ENCODE measurements at places on chromosomes 1 and 21.
A peak's percentile ranks its signal among the peaks of the same experiment; 100 is the strongest.

DNA sequence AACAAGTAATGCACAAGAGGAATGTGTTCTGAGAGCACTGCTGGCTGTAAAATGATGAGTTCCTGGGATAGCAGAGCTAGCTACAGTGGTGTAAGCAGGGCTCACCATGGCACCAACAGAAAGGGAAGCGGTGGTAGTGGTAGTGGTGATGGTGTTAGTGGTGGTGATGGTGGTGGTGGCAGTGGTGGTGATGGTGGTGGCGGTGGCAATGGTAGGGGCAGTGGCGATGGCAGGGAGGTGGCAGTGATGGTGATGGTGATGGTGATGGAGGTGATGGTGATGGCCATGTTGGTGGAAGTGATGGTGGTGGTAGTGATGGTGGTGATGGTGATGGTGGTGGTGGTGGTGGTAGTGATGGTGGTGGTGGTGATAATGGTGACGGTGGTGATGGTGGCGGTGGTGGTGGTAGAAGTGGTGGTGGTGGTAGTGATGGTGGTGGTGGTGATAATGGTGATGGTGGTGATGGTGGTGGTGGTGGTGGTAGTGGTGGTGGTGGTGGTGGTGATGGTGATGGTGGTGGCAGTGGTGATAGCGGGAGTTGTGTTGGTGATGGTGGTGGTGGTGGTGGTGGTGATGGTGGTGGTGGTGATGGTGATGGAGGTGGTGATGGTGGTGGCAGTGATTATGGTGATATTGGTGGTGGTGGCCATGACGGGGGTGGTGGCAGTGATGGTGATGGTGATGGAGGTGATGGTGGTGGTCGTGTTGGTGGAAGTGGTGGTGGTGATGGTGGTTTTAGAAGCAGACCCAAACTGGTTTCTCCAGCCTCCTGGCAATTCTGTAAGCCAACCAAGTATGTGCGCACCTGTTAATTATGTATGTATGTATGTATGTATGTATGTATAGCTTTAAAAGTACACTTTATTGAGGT is 254.1 kb downstream of the TRABD2B start:
- no peak for DNase-seq

DNA sequence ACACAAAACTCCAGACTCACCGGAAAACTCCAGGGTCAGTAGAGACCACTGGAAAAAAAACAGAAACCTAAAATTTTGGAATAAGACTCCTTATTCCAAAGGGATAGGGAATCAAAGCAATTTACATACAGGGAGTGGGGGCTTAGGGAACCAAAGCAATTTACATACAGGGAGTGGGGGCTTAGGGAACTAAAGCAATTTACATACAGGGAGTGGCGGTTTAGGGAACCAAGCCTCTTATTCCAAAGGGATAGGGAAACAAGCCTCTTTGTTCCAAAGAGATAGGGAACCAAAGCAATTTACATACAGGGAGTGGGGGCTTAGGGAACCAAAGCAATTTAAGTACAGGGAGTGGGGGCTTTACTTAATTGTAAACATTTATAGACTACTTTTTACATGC is 28.4 kb upstream of the TTLL7 start:
- DNase-seq = no peak

GRCh38 chr1:207978441-207978840 is 67.5 kb upstream of the CD34 start:
- DNase-seq = no peak

- DNase-seq = no peak
These were observed 69.0 kb downstream of the VWA5B1 start for GRCh38 chr1:20359451-20360330.

DNA sequence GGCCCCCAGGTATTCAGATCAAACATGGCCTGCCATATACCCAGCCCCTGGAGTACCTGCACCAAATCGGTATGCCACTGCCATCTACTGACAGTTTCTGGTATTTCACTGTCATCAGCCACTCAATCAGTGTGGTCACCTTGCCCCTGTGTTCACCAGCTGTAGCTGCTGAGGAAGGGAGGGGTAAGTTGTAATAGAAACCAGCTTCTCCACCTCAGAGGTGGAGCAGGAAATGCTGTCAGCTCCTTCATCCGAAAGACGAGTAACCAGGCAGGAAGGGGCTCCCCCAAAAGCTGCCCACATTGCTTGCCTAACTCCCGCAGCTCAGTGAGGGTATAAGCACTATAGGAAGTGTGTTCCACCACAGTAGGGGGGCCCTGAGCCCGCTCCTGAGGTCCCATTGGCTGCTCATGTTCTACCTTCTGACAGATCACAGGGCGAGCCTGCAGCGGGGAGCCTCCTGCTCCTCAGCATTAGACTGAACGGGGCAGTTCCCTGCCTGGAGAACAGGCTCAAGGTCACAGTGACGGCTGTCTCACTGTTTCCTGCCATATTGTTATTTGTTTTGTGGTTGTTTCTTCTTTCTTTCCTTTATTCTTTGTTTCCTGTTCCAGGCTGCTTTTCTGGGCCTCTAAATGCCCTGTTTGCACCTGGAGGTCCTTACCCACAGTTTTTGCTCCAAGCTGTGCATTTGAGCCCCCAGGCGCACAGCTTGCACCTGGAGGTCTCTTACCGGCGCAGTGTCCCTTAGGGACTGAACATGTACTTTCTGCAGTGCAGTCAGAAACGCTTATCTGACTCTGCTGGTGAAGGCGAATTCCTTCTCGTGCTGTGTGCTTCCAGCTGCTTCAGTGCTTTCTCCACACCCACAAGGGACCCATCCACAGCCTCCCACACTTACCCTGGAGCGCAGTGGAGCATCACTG is 1638.3 kb downstream of the MRPL39 start:
- peak; percentile 87 for DNase-seq

- no peak for DNase-seq
These were observed 85.9 kb upstream of the SIM2 start for GRCh38 chr21:36613059-36613458.

- no peak for DNase-seq
These were observed 19.7 kb upstream of the SELE start for GRCh38 chr1:169753549-169753948.

DNA sequence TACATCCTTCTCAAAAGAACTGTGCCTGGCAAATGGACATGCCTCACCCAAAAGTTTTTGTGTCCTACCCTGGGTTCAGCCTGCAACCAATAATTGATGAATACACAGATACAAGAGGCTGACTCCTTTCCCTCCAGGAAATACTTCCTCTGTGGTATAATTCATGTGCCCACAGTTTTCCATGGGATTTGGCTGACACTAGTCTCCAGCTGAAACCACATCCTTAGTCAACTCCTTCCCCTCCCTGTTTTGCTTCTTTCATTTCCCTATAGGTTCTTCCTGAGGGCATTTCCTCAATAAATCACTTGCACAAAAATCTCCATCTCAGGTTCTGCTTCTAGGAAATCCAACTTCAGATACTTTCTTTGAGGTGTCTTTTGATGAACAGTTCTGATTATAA is 436.6 kb upstream of the C1orf87 start:
- DNase-seq = peak; percentile 17

GRCh38 chr21:46120301-46121285 is 22.7 kb downstream of the COL6A2 start:
- no peak for DNase-seq

DNA sequence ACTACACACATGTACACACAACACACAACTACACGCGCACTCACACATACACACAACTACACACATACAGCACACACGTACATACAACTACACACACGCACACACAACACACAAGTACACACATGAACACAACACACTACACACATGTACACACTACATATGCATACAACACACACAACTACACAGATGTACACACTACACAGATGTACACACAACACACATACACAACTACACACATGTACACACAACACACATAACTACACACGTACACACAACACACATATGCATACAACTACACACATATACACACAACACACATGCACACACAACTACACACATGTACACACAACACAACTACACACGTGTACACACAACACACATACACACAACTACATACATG is 318.6 kb downstream of the CAMTA1 start:
- DNase-seq = no peak

GRCh38 chr1:22832414-22832786 is 121.8 kb downstream of the EPHB2 start:
- no peak for DNase-seq

- DNase-seq = no peak
These were observed 75.1 kb upstream of the GNG12 start for GRCh38 chr1:67908250-67908936.

- DNase-seq = peak; percentile 64
These were observed 75.0 kb downstream of the IGSF21 start for GRCh38 chr1:18182398-18183160.

DNA sequence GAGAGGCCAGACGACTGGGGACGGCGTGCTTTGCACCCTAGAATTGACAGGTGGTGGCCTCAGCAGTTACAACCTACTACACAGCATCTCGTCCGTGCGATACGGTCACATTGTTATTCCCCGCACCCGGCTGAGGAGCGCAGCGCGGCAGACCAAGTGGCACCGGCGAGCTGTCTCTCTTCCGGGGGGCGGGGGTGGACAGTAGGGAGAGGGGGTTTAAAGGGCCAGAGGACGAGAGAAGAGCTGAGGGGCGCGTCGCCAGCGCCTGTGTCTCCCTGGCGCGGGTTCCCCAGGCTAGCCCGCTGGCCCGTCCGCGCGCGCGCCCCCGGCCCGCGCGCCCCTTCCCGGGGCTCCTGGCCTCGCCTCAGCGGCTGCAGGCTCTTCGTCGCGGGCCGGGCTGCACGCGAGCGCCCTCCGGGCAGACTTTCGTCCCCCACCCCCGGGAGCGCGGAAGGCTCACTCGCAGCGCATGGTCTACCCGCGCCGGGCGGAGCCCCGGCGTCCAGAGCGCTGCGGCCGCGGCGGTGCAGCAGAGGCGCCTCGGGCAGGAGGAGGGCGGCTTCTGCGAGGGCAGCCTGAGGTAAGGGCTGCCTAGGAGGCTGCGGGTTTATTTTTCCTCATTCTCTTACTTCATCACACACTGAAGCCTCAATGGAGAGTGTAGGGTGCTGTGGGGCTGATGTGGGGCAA is at the start of gene PDE4B:
PDE4B (plus strand) TSS at position 227 of the 690 bp plus-strand sequence.
- peak; percentile 28 for DNase-seq

DNA sequence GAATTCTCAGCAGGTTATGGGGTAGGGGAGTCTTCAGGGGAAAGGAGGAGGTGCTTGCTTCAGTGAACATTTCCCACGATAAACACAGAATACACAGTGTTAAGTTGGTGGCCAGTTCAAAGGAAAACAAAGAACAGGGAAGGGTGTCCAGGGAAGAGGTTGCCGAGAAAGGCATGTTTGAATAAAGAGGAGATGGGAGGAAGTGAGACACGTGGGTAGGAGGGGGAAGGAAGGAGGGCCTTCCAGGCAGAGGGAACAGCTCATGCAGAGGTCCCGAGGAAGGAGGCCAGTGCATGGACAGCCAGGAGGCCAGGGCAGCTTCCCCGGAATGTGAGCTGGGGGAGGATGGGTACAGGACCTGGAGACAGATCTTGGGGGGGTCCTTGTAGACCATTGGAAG is 130.3 kb upstream of the TMEM51 start:
- no peak for DNase-seq

DNA sequence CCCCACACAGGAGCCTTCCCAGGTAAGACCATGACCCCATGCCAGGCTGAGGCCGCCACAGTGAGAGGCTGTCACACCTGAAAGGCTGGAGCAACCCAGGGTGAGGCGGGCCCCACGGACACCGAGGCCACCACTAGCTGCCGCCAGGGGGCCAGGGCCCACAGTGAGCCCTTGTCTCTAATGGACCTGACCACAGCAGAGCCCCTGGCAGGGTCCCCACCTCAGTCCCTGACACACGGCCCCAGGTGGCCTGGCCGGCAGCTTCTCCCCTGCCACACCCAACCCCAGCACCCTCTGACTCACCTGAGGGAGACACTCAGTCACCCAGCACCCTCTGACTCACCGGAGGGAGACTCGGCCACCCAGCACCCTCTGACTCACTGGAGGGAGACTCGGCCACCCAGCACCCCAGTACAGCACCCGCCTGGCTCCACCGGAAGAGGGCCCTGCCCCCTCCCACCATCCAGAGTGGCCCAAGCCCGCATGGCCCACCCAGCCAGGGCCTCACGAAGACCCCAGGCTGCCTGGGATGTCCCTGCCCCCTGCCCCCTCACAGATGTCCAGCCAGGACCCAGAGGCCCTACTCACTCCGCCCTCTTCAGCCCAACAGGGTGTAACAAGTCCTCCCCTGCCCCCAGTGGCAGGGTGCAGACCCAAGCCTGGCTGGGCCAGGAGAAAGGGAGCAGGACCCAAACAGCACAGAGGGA is 4.4 kb downstream of the DVL1 start:
- DNase-seq = no peak

DNA sequence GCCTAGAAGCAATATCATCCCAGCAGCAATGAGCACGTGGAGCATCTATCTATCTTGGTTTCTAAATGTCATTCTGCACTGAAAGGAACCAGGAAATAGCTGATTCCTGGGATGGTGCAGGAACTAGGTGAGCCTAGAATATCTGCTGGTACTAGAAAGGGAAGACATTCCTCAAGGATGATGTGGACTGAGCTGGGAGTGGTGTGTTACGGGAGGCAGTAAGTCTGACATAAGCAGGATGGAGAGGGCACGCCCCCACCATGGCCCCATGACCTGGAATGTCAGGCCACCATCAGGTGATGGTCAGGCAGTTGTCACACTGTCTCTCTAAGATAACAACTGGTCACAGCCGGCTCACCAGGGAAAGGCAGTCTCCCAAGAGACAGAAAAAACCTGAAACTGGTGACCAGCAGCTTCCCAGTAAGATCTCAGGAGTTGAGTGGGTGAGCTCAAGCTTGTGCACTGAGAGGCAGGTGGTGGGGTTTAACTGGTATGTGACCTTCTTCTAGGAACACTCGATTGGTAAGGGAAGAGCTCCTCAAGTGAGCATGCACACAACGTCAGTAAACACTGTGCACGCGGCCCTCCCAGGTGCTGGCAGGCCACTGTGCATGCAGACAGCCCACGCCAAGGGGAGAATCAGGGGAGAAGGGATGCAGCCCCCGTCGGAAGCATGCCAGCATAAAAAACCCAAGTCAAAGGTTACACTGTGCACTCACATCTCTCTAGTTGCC is 148.7 kb downstream of the ADSS2 start:
- DNase-seq = peak; percentile 47

DNA sequence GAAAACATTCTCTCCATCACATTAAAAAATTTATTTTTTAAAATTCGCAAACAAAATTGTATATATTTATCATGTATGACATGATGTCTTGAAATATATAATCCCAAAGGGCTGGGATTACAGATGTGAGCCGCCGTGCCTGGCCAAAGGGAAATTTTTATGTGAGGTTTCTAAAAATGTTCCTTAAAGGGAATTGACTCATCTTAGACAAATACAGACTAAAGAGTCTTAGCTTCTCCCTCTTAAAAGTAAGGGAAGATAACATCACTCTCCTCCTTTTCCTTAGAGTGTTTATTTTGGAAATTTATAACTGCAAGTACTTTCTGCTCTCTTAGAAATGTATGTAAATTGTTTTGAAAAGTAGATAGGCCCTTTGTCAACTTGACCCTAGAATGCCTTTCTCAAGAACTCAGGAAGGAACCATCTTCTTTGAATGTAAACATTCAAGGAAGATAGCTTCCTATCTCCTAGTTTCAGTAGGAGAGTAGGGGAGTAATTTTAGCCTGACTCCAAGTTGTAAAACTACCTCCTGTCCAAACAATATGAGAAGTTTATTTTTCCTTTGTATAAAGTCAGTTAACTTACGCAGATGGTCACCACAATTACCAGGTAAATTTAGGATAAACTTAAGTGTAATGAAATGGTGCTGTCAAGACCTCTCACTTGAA is 59.5 kb downstream of the C21orf91 start:
- DNase-seq = no peak

- no peak for DNase-seq
These were observed 710 bp upstream of the PRPF3 start for GRCh38 chr1:150320667-150320978.

Data from NCI-H2029 (cell line).